GM13977 (cell line): ENCODE measurements at places on chromosomes 3 and 15.
A peak's percentile ranks its signal among the peaks of the same experiment; 100 is the strongest.

DNA sequence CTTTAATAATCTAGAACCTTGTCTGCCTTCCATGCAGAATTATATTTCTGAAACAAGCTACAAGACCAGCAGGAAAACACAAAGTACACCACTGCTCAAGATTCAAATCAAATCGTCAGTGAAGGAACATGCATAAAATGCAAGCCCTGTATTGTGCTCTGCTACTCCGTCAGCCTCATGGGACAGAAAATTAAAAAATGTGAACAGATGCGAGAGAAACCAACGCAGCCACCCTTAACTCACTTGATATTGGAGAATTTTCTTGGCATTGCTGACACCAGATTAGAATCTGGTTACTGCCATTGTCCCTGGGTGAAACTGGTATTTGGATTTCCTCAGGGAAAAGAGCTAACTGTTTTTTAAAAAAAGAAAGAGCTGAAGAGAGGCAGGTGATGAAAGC, 23.6 kb downstream of the ANXA2 start:
- DNase-seq, result no peak

DNA sequence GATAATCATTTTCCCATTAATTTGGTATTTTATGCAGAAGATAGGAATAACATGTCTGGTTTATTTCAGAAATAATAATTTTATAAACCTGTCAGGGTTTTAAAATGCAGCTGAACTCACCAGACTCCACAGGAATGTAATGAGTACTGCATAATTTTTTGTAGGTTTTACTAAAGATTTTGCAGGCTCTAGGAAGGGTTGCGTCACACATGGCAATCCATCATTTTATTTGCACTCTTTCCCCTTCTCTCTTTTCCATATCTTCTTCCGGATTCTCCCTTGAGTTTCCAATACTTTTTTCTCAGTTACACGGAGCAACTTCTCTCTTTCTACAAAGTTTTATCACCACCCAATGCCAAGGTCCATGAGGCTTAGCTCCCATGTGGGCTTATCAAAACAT, 234.7 kb downstream of the NFKBIZ start:
- no peak for DNase-seq

DNA sequence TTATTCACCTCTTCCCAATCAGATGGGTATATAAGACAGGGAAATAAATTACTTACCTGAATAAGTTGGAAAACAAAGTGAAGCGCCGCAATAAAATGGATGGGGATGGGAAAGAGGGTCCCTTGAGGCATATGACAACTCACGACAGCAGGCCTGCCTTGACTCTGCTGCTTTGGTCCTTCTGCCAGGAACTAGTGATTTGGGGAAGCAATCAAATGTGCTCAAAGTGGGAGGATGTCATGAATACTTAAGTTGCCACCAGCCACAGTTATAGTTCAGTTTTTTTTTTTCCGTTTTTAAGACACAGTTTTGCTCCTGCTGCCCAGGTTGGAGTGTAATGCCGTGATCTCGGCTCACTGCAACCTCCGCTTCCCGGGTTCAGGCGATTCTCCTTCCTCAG, 4.6 kb downstream of the PARL start:
- DNase-seq, result no peak

DNA sequence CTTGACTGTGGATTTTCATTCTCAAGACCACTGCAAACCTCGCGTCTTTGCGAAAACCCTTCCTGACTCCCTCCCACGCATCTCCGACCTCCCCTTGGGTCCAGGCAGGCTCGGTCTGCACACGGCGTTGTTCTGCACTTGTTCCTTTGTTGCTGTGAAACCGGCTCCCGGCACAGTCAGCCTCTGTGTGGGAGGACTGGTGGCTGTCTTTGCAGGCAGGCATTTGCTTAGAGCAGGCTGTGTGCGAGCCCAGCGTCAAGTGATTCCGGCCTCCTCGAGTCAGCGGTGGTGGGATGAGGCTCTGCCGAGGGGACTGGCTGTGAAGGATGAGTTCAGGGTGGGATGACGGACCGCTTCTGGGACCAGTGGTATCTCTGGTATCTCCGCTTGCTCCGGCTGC, 102.6 kb upstream of the ROPN1 start:
- no peak for DNase-seq

GRCh38 chr3:106540743-106541142, 671.9 kb upstream of the CBLB start:
- DNase-seq, result no peak

GRCh38 chr3:136939489-136939888, 18.3 kb upstream of the IL20RB start:
- DNase-seq, result no peak

DNA sequence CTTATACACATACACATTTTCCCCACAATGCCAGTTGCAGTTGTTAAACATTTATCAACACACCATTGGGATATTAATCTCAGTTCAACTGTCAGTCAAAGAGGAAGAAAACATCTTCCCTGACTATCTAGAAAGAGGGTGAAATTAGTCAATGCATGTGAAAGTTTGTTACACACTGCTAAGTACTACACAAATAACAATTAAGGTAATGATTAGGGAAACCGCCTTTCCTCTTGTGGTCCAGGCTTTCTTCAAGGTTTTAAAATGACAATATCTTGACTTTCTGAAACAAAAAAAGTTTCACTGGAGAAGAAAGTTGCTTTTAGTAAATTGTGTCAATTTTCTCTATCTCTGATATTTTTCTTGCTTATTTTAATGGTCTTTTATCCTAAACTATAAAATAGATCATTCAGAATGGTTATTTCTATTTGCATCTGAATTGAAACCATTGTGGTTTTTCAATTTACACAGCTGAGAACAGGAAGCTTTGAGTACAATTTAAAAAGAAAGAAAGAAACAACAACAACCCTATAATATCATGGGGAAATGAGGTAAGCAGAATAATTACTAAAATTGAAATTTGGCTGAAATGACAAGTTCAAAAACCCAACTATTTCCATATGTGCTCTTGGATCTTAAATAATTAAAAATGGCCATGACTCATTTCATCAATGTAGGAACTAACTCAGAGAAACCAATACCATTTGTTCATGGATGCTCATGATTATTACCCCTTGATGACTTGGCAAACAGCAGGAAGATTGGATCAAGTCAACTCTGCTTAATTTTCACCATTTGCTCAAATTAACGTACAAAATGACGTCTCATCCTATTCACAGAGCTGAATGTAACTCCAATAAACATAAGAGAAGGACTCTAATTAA, 31.7 kb downstream of the GPR149 start:
- peak; percentile 20 for DNase-seq
